Right hindlimb (tissue), 1 donor: ENCODE measurements at places on chromosomes 4 and X.

DNA sequence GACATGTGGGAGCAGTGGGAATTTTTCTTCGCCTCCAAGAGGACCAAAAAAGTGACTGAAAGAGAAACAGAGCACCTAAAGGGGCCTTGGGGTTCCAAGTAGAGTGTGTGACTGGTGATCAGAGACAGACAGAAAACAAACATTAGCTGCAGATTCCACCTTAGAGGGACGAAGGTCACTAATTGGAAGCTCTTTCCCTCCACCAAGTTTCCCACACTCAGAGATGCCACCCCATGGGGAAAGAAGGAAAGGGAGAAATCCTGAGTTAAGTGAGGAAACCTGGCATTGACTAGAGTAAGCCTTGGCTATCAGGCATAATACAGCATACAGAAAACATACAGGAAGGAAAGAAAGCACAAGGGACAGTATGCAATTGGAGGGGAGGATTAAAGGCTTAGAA lies 90.9 kb downstream of the HNRNPD start:
- no peak for DNase-seq

- no peak for DNase-seq
These were observed 39.8 kb downstream of the CXCL1 start for GRCh38 chr4:73908965-73909364.

DNA sequence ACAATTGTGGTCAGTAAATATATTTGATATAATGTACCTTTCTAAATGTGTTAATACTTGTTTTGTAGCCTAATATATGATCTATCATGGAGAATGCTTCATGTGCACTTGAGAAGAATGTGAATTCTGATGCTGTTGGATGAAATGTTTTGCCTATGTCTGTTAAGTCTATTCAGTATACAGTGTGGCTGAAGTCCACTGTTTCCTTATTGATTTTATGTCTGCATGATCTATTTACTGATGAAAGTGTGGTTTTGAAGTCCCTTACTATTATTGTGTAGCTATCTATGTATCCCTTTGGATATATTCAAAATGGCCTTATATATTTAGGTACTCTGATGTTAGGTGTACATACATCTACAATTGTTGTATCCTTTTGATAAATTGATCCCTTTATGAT lies 515.8 kb upstream of the EPHA5 start:
- no peak for DNase-seq

GRCh38 chr4:92060333-92060732 lies 243.4 kb upstream of the GRID2 start:
- DNase-seq: no peak

- no peak for DNase-seq
These were observed 672.2 kb downstream of the KCTD8 start for GRCh38 chr4:43776371-43776770.

- DNase-seq: no peak
These were observed 13.5 kb downstream of the MAOB start for GRCh38 chrX:43868791-43869190.

DNA sequence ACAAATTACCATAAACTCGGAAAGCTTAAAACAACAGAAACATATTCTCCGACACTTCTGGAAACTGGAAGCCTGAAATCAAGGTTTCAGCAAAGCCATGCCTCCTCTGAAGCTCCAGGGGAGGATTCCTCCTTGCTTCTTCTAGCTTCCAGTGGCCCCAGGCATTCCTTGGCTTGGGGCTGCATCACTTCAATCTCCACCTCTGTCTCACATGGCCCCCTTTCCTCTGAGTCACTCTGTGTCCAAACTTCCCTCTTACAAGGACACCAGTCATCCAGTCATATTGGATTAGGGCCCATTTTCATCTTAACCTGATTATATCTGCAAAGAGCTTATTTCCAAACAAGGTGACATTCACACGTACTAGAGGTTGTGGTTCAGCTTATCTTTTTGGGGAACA lies 17.3 kb downstream of the PARM1 start:
- no peak for DNase-seq

- DNase-seq: no peak
These were observed 24.2 kb downstream of the HERC3 start for GRCh38 chr4:88616275-88617150.

- peak; percentile 19 for DNase-seq
These were observed 8.7 kb downstream of the FRG2 start for GRCh38 chr4:190018201-190018920.

GRCh38 chr4:72846280-72847111 lies 223.0 kb downstream of the COX18 start:
- no peak for DNase-seq

GRCh38 chr4:128830906-128831503 lies 21.5 kb downstream of the JADE1 start:
- DNase-seq: no peak
